ENCODE measurements at places on chromosomes 7 and 10. TPM values are rescaled to one million over a fixed set of nuclear protein-coding genes. Genes with fewer than 3 reads are reported as not detected.

DNA sequence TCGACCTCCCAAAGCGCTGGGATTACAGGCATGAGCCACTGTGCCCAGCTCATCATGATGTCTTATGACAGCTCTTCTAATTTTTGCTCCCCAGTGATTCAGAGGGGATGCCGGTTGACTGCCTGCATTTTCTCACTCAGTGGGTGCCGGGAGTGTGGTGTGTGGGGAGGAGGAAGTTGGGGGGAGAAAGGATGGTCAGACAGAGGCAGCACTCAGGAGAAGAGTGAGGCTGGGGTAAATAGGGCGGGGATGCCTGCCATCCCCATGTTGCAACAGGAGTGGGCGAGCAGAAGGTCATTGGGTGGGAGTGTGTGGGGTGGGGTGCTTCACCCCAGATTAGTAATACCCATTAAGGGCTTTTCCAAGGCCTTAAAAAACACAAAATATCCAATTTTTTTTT, 3.5 kb upstream of the CCL24 start:
- no peaks in the 10 kb centered on the region for H3K36me3 ChIP-seq
- no peak overlapping the region for H3K4me3 ChIP-seq
- peaks cover 18% of the 10 kb centered on the region for H3K27me3 ChIP-seq
- DNase-seq = no peak

DNA sequence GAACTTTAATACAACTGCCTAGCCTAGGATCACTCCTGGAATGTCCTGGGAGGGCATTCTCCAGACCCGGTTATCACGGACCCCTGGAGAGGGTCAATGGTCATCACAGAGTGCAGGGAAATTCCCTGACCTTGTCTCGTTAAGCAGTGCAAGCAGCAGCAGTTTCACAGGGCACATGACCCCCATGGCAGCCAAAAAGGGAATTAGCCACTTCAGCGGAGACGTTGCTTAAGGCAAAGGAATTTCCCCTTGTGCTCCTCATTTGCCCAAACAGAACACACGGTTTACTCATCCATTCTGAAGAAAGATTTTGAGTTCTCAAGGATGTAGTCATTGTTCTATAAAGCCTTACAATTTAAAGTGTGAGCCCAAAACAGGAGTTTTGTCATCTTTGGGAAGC, 260.3 kb downstream of the SNX13 start:
- no peaks in the 10 kb centered on the region for H3K27me3 ChIP-seq
- peak overlapping the region; percentile 85 for H3K27ac ChIP-seq
- peaks cover 88% of the 10 kb centered on the region for H3K4me1 ChIP-seq
- 0 out of 2 replicates have a peak, but pooled peaks cover 1% of the 10 kb centered on the region for H3K36me3 ChIP-seq

Gene GPR26
- total RNA-seq = not detected

DNA sequence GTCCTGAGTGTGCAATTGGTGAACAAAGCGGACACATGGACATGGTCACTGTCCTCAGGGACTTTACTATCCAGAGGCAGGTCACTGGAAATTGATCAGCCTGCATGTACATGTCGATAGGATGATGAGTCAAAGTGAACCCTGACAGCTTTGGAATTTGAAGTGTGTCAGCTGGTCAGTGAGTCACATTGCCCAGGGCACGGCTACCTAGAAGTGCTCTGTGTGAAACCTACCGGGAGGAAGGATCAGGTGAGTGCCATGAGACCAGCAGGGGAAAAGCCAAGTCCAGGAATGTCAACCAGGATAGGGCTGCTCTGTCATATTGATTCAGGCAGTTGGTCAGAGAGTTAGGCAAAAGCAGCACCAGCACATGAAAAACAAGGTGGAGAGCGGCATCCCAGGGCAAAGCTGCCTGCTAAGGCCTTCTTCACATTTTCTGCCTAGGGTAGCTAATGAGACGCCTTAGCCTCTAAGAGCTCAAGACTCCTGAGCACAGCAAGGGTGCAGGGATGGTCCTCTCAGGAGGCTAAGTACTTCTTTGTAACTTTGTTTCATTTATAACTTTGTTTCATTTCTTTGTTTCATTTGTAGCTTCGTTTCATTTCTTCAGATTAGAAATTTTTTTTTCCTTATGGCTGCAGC, 19.4 kb upstream of the PDCD4 start:
- peaks cover 15% of the 10 kb centered on the region for H3K27me3 ChIP-seq
- no peaks in the 10 kb centered on the region for H3K36me3 ChIP-seq
- no peak overlapping the region for H3K4me3 ChIP-seq
- H3K27ac ChIP-seq = no peak overlapping the region

DNA sequence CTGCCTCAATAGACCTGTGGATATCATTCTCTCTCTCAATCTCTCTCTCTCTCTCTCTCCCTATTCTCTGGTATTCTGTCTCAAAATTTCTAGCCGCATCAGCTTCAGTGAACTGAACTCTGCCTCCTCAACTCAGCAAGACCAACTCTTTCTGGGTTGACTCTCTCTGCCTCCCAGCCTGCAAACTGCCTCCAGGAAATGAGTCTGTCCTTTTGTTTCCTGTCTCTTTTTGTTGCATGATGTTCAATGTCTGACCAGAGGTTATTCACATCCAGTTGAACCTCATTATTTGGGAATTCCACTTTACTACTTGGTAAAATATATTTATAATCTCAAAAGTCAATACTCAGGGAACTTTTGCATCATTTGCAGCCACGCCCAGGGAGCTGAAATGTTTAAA, 682.7 kb upstream of the FZD8 start:
- no peaks in the 10 kb centered on the region for H3K27me3 ChIP-seq
- H3K36me3 ChIP-seq = no peaks in the 10 kb centered on the region
- no peak overlapping the region for H3K27ac ChIP-seq
- DNase-seq = no peak
- no peak overlapping the region for H3K4me3 ChIP-seq

- H3K4me3 ChIP-seq = no peak overlapping the region
- no peak overlapping the region for H3K27ac ChIP-seq
- peaks cover 11% of the 10 kb centered on the region for H3K4me1 ChIP-seq
- H3K27me3 ChIP-seq = peaks cover 4% of the 10 kb centered on the region
- peak; percentile 37 for DNase-seq
Measured at GRCh38 chr7:91826377-91826776, 54.1 kb downstream of the MTERF1 start.

Gene PLA2G12B
- total RNA-seq = not detected

Gene VAX1
- not detected for total RNA-seq

GRCh38 chr7:133699386-133699785, 427.8 kb upstream of the LRGUK start:
- H3K36me3 ChIP-seq = peaks cover 4% of the 10 kb centered on the region
- DNase-seq = no peak
- no peak overlapping the region for H3K4me3 ChIP-seq
- H3K27ac ChIP-seq = no peak overlapping the region
- H3K4me1 ChIP-seq = peaks cover 31% of the 10 kb centered on the region
- H3K27me3 ChIP-seq = no peaks in the 10 kb centered on the region

DNA sequence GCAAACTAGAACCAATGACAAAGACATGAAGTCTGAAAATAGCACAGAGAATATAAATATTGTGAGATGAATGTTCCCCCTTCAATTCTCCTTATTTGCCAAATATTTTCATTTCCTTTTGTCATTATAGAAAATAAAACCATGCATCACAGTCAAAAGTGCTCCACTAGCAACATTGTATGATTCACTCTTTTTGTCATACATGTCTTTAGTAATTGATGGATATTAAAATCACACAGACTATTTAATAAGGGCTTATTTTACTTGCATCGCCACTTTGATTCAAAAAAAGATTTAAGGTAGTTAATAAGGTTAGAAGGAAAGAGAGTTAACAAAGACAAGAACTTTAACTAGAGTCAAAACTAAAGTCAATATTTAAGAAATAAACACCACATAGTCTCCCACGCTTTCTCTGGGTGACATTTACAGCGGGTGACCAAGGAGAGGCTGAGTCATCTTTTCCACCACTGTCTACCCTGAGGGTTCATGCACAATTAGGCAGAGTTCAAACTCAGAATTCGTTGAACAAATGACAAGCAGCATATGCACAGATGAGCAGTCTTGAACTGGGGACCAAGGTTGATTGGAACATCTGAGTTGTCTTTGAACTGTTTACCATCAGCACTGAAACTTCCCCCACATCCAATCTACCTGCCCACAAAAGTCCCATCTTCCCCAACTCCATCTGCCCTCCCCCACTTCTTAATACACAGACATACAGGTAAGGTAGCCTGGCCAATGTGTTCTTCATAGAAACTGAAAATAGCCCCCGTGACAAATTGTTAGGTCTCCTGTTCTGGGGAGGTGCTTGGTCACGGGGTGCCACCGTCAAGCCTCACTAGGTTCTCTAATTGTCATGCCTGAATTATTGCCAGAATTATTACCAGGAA, 42.5 kb downstream of the C7orf25 start:
- H3K27ac ChIP-seq = no peak overlapping the region
- peak; percentile 22 for DNase-seq
- H3K36me3 ChIP-seq = no peaks in the 10 kb centered on the region
- H3K4me1 ChIP-seq = peaks cover 21% of the 10 kb centered on the region
- peaks cover 11% of the 10 kb centered on the region for H3K27me3 ChIP-seq
- H3K4me3 ChIP-seq = no peak overlapping the region

GRCh38 chr7:17497136-17497535, 198.7 kb downstream of the AHR start:
- H3K27me3 ChIP-seq = no peaks in the 10 kb centered on the region
- no peak for DNase-seq
- H3K4me1 ChIP-seq = peaks cover 39% of the 10 kb centered on the region
- no peak overlapping the region for H3K4me3 ChIP-seq
- H3K27ac ChIP-seq = no peak overlapping the region

GRCh38 chr7:113562242-113562641, 356.6 kb downstream of the PPP1R3A start:
- H3K4me3 ChIP-seq = no peak overlapping the region
- no peak overlapping the region for H3K27ac ChIP-seq
- no peak for DNase-seq
- no peaks in the 10 kb centered on the region for H3K36me3 ChIP-seq

Gene EIF4EBP2
- total RNA-seq = 46.3 TPM
